ENCODE measurements at places on chromosomes 5 and 9. TPM values are rescaled to one million over a fixed set of nuclear protein-coding genes. Genes with fewer than 3 reads are reported as not detected.

The ADGRD2 gene
- total RNA-seq = not detected

The GPX8 gene
- not detected for total RNA-seq

The GZMA gene
- total RNA-seq = 927 TPM

The CKMT2 gene
- not detected for total RNA-seq

The SPINK7 gene
- not detected for total RNA-seq

The ADAMTS13 gene
- total RNA-seq = 2.7 TPM

The S1PR3 gene
- 0.05 TPM for total RNA-seq

DNA sequence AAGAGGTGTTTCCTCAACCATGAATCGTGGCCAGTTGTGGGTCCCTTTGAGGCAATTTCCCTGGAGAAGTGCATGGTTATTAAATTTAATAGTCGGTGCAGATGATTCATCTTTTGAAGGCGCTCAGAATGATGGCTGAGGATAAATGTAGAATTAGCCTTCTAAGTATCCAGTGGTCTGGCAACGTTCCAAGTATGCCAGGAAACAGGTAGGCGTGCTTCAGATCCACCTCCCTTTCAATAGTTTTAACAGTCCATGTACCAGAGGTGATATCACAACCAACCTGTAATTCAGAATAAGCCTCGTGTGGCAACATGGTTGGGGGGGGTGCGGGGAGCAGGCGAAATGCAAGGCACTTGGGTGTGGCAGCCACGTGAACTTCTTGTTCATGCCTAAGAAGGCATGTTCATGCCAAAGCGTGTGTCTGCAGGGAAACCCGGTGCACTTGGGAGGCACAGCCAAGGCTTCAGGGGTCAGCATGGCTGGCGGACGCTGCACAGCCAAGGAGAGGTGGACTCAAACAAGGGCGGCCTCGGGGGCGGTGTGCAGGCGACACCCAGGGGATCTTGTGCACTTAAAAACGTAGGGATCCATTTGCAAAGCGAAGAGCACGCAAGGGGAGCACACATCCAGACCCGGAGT is 5.2 kb upstream of the NKD2 start:
- H3K4me1 ChIP-seq = peaks cover 18% of the 10 kb centered on the region
- peak; percentile 38 for DNase-seq
- H3K27me3 ChIP-seq = peaks cover 63% of the 10 kb centered on the region
- no peak overlapping the region for H3K4me3 ChIP-seq

DNA sequence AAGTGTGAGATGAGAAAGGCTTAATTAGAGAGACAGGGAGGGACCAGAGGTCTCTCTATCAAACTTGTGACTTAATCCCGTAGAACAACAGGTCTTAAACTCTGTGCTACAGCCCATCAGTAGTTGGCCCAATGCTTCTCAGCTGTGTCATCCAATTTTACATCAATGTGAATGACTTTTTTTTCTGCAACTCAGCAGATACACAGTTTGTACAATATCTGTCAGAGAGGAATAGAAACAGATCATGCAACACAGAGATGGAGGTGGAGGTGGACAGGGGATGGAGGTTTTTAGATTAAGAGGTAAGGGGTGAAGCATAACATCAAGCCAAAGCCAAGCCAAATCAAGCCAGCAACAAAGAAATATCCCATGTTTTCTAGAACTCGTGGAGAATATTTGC is 43.0 kb downstream of the FBXW11 start:
- H3K4me3 ChIP-seq = no peak overlapping the region
- H3K27me3 ChIP-seq = no peaks in the 10 kb centered on the region
- peaks cover 19% of the 10 kb centered on the region for H3K36me3 ChIP-seq
- DNase-seq = no peak
- H3K27ac ChIP-seq = no peak overlapping the region

- no peaks in the 10 kb centered on the region for H3K36me3 ChIP-seq
- DNase-seq = no peak
- no peaks in the 10 kb centered on the region for H3K27me3 ChIP-seq
Observed at GRCh38 chr5:27465140-27465539, 426.8 kb upstream of the CDH9 start.

DNA sequence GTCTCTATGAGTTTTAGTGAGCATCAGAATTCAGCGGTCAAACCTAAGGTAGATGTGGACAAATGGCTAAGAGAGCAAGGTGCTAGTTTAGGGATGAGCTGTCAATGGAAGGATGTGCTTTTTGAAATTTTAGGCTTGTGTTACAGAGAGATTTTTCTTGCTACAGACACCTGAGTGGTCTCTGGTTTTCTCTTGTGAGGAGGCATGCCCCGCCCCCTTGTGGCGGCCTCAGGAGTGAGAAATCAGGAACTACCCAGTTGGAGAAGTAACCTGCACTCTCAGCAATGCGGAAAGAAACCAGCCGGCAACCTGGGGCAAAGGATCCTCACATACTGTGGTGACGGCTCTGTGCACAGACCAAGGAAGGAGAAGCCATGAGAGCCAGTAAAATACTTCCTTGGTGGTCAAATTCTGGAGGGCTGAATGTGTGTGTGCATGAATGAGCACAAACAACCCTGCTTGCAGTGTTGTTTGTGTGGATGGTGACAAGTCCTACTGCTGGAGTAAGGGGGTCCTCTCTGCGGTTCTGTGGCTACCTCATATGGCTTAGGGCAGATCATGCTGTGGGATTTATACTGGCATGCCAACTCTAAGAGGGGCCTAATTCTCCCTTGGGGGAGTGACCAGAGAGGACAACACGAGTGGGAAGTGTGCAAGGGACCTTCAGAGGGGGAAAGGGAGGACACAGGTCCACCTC is 16.7 kb upstream of the HSD17B4 start:
- H3K27ac ChIP-seq = no peak overlapping the region
- H3K36me3 ChIP-seq = no peaks in the 10 kb centered on the region
- peak; percentile 80 for DNase-seq

GRCh38 chr9:16625811-16626210 is 244.7 kb downstream of the BNC2 start:
- H3K27me3 ChIP-seq = no peaks in the 10 kb centered on the region
- no peak overlapping the region for H3K4me3 ChIP-seq
- no peaks in the 10 kb centered on the region for H3K4me1 ChIP-seq
- no peak overlapping the region for H3K27ac ChIP-seq

DNA sequence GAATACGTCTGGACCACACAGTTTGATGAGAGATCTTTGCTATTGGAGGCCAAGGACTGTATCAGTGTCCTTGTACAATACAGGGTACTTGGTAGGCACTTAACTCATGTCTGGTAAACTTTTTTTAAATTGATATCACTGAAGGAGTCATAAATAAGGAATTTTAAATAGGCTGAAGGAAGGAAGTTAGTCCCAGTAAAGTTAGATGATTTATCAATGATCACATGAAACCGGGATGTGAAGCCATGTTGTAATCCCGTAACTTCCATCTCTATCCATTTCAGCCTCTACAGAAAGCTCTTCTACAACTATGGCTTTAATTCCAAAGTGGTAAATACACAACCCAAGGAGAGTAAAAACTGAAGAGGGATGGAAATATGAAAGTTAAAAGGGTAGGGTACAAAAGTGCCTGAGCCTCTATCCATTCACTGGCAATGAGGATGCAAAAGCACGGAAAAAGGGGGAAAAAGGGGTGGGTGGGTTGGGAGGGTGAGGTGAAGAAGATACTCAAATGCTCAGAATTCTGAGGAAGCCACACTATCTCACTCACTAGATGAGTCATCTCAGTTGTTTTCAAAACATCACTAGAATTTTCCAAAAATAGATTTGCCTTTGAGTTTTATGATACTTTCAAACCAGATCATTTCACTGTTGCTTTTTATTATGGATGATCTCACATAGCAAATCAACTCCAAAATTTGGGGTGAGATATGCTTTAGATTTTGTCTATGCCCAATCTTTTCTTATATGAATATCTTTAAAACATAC is 1053.5 kb downstream of the NR2F1-AS1 start:
- no peaks in the 10 kb centered on the region for H3K4me1 ChIP-seq
- no peak overlapping the region for H3K27ac ChIP-seq
- H3K27me3 ChIP-seq = no peaks in the 10 kb centered on the region
- DNase-seq = no peak
- H3K36me3 ChIP-seq = no peaks in the 10 kb centered on the region
- H3K4me3 ChIP-seq = no peak overlapping the region

DNA sequence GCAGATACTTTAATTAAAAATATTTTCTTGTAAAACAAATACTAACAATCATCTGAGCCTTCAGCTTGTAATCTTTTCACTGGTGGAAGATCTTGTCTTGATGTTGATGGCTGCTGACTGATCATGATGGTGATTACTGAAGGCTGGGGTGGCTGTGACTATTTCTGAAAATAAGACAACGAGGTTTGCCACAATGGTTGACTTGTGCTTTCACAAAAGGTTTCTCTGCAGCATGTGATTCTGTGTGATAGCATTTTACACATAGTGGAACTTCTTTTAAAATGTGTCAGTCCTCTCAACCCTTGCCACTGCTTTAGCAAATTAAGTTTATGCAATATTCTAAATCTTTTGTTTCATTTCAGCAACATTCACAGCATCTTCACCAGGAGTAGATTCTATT is 461.0 kb downstream of the CCDC171 start:
- no peak overlapping the region for H3K27ac ChIP-seq
- no peak overlapping the region for H3K4me3 ChIP-seq
- no peaks in the 10 kb centered on the region for H3K27me3 ChIP-seq

GRCh38 chr5:139494832-139495231 is 12.3 kb upstream of the STING1 start:
- H3K4me3 ChIP-seq = no peak overlapping the region
- H3K27ac ChIP-seq = no peak overlapping the region
- no peaks in the 10 kb centered on the region for H3K36me3 ChIP-seq
- H3K4me1 ChIP-seq = peaks cover 18% of the 10 kb centered on the region
- no peak for DNase-seq
- peaks cover 3% of the 10 kb centered on the region for H3K27me3 ChIP-seq

- H3K27ac ChIP-seq = peak overlapping the region; percentile 4
- DNase-seq = peak; percentile 76
- peaks cover 75% of the 10 kb centered on the region for H3K27me3 ChIP-seq
- no peaks in the 10 kb centered on the region for H3K36me3 ChIP-seq
Observed at GRCh38 chr9:126636983-126637798, 23.5 kb downstream of the LMX1B start.

DNA sequence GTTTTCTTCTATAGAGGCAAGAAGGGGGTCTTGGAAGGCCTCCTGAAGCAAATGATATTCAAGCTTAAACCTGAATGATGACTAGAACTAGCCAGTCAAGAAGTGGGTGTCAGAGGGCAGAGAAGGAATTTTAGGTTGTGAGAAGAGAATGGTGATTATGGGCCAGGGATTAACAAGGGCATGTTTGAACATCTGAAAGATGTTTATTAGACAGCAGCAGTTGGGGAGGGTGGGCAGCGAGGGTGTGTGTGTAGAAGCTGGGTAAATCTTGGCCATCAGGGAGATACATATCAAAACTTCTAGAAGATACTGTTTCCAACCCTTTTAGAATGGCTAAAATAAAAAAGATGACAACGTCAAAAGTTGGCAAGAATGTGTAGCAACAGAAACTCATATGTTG is 54.5 kb downstream of the MAN2A1 start:
- no peak for DNase-seq
- peaks cover 15% of the 10 kb centered on the region for H3K36me3 ChIP-seq
- no peak overlapping the region for H3K27ac ChIP-seq

DNA sequence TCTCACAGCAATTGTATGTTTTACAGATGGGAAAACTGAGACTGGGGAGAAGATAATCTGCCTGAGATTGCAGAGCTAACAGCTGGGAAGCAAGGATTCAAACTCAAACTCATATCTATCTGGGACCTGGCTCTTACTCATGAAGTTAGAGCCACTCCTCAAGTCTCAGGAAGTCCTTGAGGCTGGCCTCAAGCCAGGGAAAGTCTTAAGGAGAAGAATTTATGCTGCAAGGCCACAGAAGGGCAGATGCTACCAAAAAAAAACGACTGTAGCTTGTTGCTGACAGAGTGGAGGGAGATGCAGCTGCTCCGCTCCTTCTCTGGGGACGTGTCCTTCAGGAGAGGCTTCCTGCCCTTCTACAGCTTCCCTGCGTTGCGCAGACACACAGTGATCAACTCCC is 39.8 kb downstream of the BARHL1 start:
- H3K4me3 ChIP-seq = no peak overlapping the region
- peaks cover 14% of the 10 kb centered on the region for H3K36me3 ChIP-seq
- no peak overlapping the region for H3K27ac ChIP-seq
- DNase-seq = no peak
